ENCODE measurements at places on chromosomes 5 and 9.
A peak's percentile ranks its signal among the peaks of the same experiment; 100 is the strongest.

DNA sequence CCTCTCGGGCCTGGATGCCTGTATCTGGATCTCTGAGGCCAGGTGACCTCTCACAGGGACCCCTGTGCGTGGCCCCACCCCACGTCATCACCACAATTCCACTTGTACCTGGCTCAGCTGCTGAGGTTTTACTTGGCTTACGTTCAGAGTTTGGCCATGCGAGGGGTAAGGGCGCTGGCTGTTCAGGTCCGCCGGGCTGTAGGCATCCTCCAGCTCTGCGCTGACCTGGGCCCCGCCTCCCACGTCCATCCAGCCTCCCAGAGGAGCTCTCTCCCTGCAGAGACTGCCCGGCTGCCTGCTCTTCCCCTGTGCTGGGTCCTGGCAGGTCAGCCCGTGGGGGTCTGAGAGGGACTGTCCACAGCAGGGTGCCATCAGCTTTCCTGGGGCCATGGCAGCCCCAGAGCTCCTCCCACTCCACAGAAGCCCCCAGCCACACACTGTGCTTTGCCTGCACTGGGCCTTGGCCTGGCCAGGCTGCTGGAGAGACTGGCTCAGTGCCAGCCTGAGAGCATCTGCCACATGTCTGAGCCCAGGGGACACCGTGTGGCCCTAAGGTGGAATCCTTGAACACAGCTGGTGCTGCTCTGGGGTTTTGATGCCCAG is 43.6 kb downstream of the SLC6A3 start:
- DNase-seq = no peak

DNA sequence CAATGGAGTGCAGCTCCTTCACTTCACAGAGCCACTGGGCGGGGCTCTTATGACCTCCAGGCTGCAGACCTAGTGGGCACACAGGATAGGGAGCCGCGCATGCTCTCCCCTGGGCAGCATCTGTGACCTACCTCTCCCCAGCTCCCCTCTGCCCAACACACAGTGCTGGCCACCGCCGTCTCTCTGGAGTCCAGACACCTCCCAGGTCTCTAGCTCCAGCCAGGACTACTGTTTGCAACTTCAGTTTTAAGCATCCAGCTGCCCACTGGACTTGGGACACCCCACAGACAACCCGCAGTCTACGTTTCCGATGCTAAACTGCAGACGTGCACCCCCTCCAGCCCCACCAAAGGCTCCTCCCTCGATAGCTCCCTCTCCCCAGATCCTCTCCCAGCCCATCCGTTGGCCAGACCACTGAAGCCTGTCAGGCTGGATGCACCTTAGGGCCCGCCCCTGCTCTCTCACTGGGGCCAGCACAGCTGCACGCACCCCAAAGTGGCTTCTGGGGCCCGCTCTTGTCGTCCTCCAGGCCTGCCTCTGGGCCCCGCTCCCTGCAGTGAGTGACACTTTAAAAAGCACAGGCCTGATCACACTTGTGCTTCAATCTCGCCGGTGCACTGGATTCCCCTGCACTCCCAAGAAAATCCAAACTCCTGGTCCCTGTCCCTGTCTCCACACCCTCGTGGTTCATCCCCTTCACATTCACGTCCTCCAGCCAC is 11.3 kb downstream of the FLT4 start:
- no peak for DNase-seq

DNA sequence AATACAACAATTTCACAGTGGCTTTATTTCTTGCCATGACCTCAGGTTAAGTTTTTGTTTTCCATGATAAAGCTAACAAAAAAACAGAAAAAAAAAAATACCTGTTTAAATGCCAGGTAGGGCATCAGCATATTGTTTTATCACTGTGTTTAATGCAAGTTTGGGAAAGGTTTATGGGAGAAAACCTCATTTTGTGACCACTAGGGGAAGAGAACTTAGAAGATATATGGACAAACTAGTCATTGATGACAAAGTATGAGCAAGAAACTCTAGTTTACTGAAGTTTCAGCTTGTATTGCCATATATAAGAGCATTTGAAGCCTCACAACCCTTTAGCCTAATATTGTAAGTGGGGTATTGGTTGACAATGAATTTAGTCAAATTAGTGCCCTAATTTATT is 1431.4 kb upstream of the CDH18 start:
- DNase-seq = no peak

DNA sequence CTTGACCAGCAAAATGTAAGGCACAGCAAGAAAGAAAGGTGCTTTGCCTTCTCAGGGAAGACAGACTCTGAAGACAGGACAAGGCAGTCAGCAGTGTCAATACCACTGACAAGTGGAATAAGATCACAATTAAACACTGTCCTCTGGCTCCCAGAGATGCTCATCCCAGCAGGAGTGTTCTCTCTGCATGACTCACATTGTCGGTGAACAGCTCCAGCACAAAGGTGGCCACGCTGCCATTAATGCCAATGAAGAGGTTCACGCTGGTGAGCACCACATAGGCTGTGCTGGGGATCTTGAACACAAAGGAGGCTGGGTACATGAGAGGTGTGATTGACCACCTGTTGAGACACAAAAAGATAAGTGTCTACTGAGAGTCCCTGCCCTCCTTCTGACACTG is 31.9 kb downstream of the NIPSNAP3B start:
- no peak for DNase-seq

GRCh38 chr5:30102185-30102584 is 1091.3 kb upstream of the CDH6 start:
- DNase-seq = no peak

- peak; percentile 54 for DNase-seq
Observed at GRCh38 chr5:10701567-10702039, 59.4 kb downstream of the DAP start.

GRCh38 chr5:142015781-142016533 is 3.1 kb upstream of the GNPDA1 start:
- DNase-seq = no peak

- DNase-seq = no peak
Observed at GRCh38 chr5:52531105-52531504, 256.6 kb upstream of the ITGA1 start.

DNA sequence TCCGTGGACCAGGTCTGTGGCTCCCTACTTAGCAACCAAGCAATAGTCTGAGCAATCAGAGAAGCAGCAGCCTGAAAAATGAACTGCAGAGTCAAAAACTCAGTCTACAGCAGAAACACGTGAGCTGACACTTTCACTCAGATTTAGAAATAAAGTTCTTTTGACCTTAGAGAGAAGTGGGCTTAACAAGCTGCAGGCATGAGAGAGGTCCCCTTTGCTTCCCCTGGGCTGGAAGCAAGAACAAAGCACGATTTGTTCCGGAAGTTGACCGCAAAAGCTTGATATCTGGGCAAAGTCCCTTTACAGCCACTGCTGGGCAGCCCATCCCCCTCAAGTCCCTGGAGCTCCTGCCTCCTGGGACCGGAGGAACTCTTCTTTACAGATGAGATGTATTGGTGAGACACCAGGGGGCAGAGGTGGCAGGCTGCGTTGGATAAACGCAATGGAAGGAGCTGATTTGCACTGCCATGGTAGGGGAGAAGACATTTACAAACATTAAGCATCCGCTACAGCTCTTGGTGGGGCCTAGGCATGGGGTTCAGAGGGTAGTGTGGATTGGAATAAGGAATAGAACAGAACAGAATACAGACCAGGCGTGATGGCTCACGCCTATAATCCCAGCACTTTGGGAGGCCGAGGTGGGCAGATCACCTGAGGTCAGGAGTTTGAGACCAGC is 5.8 kb upstream of the SOWAHA start:
- DNase-seq = no peak

DNA sequence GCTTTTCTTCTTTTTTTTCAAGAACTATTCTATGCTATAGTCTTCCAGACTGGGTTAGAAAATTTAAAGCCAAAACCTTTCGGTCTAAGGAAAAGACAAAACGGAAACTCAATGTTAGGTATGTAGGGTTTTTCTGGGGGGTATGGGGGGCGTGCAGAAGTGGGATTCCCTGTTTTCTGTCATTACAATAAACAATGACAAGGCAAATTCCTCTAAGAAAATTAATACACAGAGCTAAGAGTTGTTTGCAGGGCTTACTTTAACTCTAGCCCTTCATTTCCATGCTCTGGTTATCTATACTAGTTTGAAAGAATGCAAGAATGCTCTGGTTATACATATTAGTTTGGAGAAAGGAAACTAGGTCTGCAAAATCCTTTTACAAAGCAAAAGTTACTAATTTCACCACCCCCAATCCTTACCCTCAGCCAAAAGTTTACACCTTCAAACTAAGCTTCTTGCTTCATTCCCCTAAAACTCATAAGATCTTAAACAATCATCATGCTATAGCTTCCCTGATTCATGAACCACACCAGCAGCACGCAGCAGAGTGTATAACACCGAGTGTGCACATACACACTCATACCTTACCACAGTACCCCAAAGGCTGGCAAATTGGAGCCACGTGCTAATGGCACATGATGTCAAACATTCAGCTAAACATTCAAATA is 89.1 kb upstream of the NR5A1 start:
- DNase-seq = no peak

DNA sequence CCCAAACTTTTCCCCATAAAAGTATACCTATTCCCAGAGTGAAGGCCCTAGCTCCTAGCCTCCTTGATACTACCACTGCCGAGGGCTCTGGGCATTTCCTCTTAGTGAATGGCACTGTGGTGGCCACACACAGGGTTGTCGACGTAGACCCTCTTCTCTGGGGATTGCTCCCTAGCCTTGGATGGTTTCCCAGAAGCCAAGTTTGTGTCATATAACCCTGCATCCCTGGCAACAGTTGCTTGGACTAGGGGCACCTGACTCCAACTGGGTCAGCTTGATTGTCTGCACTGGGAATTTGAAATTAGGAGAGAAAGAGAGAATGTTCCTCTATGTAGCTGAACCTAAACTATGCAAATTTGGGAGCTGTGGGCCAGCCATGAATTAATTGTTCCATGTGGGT is 32.3 kb upstream of the KIF2A start:
- DNase-seq = no peak

GRCh38 chr9:128093011-128093410 is 25.0 kb downstream of the SLC25A25 start:
- DNase-seq = no peak

Data from NCI-H2081 (cell line).